ENCODE measurements at places on chromosomes 12 and 14.

DNA sequence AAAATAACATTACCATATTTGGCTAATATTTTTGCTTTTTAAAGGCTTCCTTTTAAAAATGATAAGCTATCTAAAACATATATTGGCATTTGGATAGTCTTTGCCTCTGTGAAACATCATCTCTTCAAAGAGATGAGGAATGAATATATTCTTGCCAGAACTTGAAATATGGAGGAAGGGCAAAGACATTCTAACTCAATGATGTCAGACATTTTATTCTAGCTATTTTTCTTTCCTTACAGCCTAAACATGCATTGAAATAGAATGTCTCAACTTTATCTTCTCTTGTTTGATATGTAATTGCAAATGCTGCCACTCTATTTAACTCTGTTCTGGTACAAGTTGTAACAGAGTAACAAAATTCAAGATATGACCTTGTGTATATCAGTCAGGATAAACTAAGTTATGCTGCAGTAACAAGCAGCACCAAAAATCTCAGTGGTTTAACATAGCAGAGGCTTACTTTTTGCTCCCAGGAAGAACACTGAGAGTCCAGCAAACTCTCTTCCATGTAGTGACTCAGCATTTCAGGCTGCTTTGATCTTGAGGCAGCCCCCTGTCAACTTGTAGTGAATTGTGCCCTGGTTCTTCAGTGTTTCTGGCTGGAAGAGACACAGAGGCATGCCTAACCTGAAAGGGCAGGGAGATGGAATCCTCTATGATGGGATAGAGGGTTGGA, 11.0 kb downstream of the IRAK3 start:
- no peak for DNase-seq

- no peak for DNase-seq
Measured at GRCh38 chr14:81561084-81561775, 27.6 kb upstream of the SEL1L start.

- DNase-seq, result peak; percentile 60
Measured at GRCh38 chr14:44657696-44658388, 150.8 kb upstream of the FSCB start.

DNA sequence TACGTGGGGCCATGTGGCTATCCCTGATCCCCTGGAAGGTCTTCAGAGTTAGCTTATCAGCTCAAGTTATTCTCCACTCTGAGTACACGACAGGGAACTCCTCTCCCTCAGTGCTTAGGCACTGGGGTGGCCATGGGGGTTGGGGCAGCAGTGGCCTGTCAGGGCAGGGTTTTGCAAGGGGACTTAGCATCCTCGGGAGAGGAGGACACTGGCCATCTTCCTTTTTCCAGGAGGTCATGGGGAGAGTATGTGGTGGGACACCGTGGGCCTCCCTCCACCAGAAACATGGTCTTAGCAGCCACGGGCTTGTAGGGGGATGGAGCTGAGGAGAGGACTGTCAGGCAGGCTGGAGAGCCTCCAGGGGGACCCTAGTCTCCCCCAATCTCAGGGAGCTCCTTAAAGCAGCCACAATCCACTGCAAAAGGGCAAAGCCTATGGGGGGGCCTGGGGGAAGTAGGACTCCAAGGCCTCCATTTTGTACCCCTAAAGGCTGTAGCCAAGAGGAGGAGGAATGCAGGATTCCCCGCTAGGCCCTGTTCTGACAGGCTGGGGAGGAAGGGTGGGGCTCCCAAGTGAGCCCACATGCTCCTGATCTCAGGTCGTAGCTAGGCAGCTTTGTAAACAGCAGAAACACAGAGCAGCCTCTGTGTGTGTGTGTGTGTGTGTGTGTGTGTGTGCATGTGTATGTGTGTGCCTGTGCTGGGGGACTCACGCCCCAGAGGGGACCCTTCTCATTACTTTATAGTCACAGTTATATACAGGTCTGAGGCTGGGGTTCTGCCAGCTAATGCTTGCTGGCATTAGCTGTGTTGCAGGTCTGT, 36.6 kb downstream of the KRT80 start:
- no peak for DNase-seq

GRCh38 chr14:99534333-99534732, 53.1 kb downstream of the CCNK start:
- no peak for DNase-seq

All from NCI-H446 (cell line).